Activated CD8-positive, alpha-beta memory T cell treated with anti-CD3 and anti-CD28 coated beads, Interleukin-2, amount 50 U/mL, for 4 hours (primary cell): ENCODE measurements at places on chromosomes 2 and 18.
A peak's percentile ranks its signal among the peaks of the same experiment; 100 is the strongest.

GRCh38 chr2:42199626-42200025 is 30.5 kb downstream of the EML4 start:
- no peak for DNase-seq

GRCh38 chr18:51151568-51152511 is 45.6 kb downstream of the MEX3C start:
- peak; percentile 88 for DNase-seq

DNA sequence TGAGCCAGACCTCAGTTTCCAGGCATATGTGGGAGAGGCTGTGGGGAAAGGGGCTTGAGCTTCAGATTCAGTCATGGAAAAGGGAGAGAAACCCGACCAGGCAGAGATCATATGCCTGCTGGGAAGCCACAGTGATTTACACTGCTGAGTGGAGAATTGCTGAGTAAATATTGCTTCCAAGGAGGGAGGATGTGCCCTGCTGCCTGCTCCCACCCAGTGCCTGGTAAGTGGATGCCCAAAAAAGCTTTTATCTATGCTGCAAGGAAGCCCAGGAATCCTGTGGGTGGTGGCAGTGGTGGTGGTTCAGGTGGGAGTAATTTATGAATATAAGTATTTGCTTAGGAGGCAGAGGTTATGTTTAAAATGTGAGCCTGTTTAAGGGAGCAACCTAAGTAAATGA is 39.5 kb downstream of the INO80C start:
- DNase-seq = no peak

GRCh38 chr2:55134316-55134706 is 84.1 kb upstream of the RTN4 start:
- DNase-seq = no peak

DNA sequence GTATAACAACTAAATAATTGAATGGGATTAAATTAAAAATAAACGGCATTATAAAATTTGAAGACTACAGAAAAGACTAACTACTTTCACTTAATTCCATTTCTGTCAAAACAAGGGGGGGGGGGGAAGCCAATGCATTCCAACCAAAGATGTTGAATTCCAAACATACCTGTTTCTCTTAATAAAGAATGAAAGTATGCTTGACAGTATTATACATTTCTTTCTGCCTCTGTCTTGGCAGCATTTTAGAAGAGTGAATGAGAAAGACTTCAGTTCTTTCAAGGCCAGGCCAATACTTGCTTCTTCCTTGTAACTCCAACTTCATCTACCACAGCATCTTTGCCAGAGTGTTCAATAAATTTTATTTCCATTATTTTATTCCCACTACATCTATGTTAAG is 65.9 kb downstream of the PDE11A start:
- DNase-seq = no peak

- DNase-seq = no peak
These were observed 6.3 kb downstream of the YES1 start for GRCh38 chr18:805755-806110.

- DNase-seq = no peak
These were observed 166.3 kb upstream of the HDAC4 start for GRCh38 chr2:239566995-239567568.

DNA sequence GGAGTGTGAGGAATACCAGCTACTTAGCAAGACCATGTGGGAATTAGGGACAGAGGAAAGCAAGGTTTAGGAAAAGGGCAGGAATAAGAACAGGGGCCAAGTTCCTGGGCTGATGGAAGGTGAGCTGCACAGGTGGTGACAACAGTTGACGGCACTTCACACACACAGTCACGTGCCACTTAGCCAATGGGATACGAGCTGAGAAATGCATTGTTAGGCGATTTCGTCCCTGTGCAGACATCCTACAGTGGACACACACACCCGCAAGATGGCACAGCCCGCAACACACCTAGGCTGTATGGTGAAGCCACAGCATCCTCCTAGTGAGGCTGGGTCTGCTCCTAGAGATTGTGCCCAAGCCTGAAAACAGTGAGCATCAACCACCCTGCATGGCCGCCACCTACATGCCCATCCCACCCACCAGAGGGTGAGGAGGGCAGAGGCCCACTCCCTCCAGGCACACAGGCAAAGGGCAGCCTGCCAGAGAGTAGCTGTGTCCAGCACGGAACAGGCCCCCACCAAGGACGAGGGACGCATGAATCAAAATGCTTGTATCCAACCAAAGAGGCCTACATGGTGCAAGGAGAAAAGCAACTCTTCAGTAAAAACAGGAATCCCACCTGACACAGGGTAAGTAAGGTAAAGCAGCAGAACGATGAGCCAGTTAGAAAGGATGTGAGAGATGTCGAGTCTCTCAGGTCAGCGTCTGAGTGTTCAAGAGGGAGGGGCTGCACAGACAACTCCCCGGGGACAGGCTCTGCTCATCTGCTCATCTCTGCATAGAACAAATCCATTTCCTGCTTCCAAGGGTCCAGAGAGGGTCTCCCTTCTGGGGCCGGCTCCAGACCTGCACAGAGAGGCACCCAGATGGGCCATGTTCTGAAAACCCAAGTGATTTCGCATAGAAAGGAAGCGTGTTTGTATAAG is 51.3 kb downstream of the ZNF516 start:
- no peak for DNase-seq

DNA sequence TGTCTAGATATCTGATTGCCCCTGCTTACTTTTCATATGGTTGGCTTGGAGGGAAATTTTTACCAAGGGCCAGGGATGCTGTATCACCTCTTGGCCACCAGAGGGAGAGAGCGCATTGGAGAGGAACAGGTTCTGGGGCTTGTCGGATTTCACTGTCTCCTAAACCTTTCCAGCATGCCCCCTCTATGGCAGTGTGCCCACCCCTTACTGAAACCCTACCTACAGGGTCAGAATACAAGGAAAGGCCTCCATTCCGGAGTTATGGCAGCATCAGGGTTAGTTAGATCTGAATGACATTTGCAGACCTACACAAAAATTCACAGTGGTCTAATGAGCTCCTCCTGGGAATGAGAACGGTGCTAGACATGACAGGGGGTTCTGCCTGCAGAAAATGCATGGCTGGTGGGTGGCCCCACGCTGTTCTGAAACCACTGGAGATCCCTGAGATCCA is 5.8 kb downstream of the SLC14A2 start:
- peak; percentile 24 for DNase-seq

GRCh38 chr18:46488471-46489213 is 168.4 kb downstream of the LOXHD1 start:
- no peak for DNase-seq

GRCh38 chr2:216445501-216445900 is 33.2 kb downstream of the SMARCAL1 start:
- DNase-seq = no peak

DNA sequence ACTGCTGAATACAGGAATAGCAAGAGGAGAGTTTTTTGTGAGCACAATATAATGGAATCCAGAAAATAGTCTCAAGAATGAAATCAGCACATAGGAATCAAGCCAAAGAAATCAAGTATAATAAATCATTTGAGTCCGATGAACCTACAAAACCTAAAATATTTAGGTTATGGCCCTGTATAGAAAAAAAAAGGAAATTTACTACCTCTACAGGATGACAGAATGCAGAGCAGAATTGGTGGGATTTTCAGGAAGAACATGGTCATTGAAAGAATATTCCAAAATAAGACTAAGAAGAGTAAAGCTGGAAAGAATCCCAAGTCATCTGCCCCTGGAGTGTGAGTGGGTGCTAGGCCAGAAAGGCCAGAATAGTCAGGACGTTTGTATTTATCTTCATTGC is 1041.2 kb upstream of the CDH2 start:
- no peak for DNase-seq

DNA sequence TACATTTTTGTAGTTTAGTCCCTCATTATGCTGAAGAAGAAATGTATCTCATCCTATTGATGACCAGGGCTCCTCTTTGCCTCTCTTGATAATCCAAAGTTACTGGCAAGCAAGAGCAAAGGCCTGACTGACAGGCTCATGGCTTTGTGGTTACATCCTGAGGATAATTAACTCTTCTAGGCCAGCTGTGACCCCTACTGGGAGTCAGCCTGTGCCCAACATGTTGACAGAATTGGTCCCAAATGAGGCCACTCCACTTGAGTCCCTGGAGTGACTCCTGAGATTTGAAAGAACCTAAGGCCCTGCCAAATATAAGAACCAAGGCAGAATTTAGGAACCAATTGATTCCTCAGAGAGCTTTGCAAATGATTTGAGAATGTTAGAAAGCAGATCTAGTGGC is 973.8 kb upstream of the CELF4 start:
- DNase-seq = no peak

GRCh38 chr2:174545240-174545639 is 52.4 kb downstream of the WIPF1 start:
- no peak for DNase-seq

- DNase-seq = no peak
These were observed 161.2 kb upstream of the MAP3K20 start for GRCh38 chr2:172914341-172915008.

GRCh38 chr2:100793982-100794381 is 26.0 kb upstream of the NPAS2 start:
- no peak for DNase-seq

GRCh38 chr2:209771474-209772289 is at the start of gene UNC80:
Gene UNC80 (plus strand): TSS chr2:209771832. CDS start chr2:209772073, 241 bp downstream.
- no peak for DNase-seq

- DNase-seq = no peak
These were observed 40.7 kb downstream of the TTC39C start for GRCh38 chr18:24055009-24055804.

- DNase-seq = no peak
These were observed 29.8 kb upstream of the PRLH start for GRCh38 chr2:237536617-237537016.

- no peak for DNase-seq
These were observed 12.9 kb downstream of the TTL start for GRCh38 chr2:112494828-112495227.

- DNase-seq = no peak
These were observed 4.7 kb downstream of the CYTIP start for GRCh38 chr2:157438863-157439823.

- no peak for DNase-seq
These were observed 119.1 kb downstream of the BAZ2B start for GRCh38 chr2:159497256-159497655.

DNA sequence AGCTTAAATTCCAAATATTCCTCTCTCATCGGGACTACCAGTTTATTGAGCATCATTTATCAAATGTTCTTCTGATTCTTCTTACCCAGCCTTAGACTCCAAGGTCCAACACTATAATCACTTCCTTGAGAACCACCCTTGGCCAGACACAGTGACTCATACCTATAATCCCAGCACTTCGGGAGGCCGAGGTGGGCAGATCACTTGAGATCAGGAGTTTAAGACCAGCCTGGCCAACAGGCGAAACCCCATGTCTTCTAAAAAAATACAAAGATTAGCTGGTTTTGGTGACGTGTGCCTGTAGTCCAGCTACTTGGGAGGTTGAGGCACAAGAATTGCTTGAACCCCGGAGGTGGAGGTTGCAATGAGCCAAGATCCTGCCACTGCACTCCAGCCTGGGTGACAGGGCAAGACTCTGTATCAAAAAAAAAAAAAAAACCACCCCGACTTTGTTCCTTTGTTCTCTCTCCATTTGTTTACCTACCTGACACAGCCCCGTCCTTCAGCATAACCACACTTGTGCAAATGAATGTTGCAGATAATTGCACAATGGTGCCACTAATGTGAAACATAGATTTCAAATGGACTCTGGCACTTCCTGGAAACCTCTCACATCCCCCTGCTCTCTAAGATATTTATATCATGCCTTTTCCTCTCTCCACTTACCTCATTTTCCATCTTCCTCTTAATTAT is 38.9 kb upstream of the LPIN2 start:
- DNase-seq = no peak

- DNase-seq = peak; percentile 50
These were observed 138.8 kb downstream of the MCFD2 start for GRCh38 chr2:46776687-46777327.

DNA sequence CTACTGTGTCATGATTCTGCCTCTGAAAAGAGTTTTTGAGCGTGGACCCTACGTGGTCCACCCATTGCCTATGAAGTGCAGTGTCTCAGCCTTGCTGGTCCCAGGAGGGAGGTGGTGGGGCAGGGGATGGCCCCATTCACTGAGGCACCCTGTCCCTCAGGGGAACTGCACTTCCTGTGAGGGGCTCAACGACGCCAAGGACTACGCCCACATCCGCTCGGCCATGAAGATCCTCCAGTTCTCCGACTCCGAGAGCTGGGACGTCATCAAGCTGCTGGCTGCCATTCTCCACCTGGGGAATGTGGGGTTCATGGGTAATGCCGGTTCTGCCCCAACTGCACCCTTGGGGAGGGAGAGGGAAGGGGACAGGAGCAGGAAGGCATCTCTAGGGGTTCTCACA is 42.5 kb downstream of the MYO7B start:
- DNase-seq = no peak

GRCh38 chr2:134368009-134368817 is 114.3 kb downstream of the MGAT5 start:
- no peak for DNase-seq

- DNase-seq = no peak
These were observed 100.9 kb downstream of the WDSUB1 start for GRCh38 chr2:159185401-159186130.

- DNase-seq = no peak
These were observed 18.7 kb upstream of the SLC40A1 start for GRCh38 chr2:189599245-189599644.

DNA sequence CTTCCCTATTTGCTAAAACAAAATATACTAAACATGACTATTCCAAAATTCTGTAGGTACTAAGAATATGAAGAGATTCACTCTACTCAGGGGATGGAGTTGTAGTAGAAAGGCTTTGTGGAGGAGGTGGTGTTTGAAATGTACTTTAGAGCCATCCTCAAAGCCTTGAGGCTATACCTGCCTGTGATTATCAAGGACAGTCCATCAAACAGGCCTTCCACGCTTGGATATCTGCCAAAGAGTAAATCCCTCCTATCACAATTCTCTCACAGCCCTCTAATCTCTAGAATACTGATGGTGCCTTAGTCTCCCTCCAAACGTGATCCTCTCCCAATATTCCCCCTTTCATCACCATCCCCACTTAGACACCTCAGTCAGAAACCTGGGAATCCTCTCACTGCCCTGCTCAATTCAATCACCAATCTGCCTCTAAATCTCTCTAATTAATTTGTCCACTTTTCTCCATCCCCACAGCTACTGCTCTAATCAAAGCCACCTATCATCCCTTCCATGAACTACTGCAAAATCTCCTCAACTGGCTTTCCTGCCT is 13.1 kb downstream of the SOS1 start:
- DNase-seq = no peak

DNA sequence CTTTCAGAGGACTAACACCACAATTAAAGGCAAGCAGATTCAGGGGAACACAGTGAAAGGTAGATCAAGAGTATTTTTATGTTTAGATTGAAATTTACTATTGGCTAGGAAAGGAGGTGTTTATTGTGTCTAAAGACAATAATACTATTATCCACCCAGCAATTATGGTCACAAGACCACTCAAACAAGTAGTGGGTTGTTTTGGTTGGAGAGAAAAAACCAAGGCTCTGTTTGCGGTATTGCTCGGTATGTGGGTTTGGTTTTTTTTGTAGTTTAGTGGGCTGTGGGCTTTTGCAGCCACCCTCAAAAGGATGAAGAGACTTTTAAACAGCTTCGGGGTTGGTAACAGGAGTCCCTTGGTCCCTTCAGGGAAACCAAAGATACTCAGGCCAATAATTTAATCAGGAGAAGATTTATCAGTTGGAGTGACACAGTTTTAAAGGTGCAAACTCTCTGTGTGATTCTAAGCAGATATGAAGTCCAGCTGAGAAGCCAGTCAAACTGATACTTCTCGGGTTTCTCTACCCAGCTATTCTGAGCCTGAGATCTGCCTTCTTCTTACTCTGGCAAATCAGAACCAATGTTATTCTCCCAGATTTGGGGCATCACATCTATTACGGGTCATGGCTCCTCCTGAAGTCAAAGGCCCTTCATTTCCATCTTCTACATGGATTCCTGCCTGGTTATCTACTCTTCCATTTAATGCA is 55.3 kb downstream of the DCC start:
- DNase-seq = no peak

GRCh38 chr2:62526531-62527381 is 20.8 kb upstream of the TMEM17 start:
- DNase-seq = no peak
